ENCODE measurements at places on chromosomes 1 and 21. TPM values are rescaled to one million over a fixed set of nuclear protein-coding genes. Genes with fewer than 3 reads are reported as not detected.

PRUNE1 gene
- 24.1 TPM for polyA plus RNA-seq

MAP3K7CL gene
- 57.2 TPM for polyA plus RNA-seq

PAQR7 gene
- polyA plus RNA-seq: 7.4 TPM

MATN1 gene
- polyA plus RNA-seq: 0.88 TPM

COG2 gene
- polyA plus RNA-seq: 18.9 TPM
